ENCODE measurements at places on chromosomes 7 and 10.

GRCh38 chr7:38903057-38903456 is 5.9 kb downstream of the VPS41 start:
- DNase-seq = no peak

DNA sequence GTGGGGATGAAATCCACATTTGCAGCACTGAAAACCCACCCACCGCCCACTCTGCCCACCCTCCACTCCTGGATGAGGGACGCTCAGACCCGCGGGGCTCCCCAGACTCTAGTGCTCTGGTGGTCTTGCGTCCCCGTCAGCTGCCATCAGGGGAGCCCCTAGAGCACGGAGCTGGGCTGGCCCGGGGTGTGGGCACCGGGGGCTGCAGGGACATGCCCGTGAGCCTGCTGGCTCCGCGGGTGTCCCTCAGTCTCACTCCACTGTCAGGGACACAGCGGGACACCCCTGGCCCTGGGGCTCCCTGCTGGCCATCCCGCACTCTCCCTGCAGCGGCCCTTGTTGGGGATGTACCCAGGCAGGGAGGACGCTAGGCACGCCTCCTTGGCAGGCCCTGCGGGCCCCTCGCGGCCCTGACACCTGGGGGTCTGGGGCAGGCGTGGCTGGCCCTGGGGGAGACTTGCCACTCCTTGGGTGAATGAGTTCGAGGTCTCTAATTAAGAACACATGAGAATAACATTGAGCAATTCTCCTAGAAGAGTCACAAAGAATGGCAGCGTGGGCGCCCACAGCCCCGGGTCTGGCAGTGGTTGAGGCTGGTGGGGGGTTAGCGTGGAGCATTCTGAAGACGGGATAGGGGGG is 64.2 kb downstream of the CFAP46 start:
- DNase-seq = no peak

DNA sequence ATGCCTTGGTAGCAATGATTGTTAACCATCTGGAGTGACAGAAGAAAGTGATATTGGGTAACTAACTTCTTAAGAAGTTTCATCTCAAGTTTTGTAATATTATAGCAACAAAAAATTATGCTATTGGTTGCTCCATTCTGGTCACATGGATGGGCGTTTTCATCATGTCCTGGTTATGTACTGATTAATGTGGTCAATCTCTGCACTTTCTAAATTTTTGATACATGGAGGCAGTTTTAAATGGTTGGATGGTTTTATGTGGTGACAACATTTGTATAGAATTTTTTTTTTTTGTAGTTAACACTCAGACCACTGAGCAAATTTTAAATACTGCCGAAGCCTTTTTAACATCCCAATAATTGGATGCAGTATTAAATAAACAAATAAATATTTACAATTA is 55.2 kb upstream of the CCAR1 start:
- no peak for DNase-seq

DNA sequence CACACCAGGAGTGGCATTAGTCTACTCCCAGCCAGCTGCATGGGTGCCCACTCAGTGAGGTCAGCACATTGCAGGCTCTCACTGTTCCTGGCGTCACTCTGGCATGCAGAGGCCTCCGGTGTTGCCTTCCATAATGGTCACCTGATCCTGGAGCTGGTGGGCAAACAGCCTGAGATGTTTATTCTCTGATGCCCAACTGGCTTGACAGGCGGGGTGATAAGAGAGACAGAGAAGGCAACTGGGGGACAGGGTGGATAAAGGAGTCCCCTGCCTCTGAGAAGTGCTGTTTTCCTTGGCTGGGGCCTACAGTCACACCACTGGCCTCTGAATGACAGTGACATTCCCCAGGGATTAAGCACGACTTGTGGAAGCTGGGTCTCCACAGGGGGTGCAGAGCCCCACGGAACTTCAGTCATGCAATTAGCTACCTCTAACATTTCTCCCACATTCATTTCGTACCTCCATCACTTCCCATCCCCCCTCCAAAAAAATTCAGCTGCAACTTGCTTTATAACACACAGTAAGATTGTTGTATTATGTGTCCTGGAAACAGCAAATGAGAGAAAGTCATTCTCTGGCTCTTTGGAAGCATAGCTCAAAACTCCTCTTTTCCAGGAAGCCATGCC is 7.1 kb upstream of the RBM20 start:
- DNase-seq = no peak

Measured in stimulated activated naive CD4-positive, alpha-beta T cell treated with Interleukin-2 at 50 U/mL for 16 hours (primary cell).